ENCODE measurements at places on chromosomes 5 and 9.

- no peak for DNase-seq
These were observed 46.3 kb upstream of the CXCL14 start for GRCh38 chr5:135625061-135625460.

- no peak for DNase-seq
These were observed 40.2 kb upstream of the DTWD2 start for GRCh38 chr5:119028575-119028974.

DNA sequence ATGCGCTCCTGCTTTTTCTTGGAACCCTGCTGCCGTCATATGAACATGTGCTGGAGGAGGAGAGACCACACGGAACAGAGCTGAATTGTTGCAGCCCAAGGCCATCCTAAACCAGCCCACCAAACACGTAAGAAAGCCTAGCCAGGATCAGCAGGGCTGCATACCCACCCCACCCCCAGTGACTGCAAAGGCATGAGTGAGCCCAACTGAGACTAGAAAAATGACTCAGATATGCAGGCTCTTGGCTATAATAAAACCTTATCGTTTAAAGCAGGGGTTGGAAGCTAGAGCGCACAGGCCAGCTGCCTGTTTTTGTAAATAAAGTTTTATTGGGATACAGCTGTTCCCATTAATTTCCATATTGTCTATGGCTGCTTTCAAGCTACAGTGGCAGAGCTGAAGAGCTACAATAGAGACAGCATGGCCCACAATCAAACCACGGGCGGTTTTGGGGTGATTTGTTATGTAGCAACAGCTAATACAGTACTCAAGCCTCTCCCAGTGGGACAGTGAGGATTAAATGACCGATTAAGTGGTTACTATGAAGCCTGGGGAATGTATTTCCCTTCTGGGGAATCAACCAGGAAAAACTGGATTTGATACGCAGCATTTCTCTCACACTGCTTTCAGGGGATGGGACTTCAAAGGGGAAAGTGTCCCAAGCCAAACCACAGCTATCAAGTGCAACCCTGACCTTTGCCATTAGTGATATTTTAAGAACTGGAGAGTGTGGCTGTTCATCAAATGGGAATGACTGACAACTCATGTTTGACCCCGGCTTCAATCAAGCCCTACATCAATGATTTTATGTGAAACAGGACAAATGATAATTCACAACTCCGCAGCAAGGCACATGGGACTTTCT, 6.3 kb downstream of the SHB start:
- DNase-seq, result no peak

DNA sequence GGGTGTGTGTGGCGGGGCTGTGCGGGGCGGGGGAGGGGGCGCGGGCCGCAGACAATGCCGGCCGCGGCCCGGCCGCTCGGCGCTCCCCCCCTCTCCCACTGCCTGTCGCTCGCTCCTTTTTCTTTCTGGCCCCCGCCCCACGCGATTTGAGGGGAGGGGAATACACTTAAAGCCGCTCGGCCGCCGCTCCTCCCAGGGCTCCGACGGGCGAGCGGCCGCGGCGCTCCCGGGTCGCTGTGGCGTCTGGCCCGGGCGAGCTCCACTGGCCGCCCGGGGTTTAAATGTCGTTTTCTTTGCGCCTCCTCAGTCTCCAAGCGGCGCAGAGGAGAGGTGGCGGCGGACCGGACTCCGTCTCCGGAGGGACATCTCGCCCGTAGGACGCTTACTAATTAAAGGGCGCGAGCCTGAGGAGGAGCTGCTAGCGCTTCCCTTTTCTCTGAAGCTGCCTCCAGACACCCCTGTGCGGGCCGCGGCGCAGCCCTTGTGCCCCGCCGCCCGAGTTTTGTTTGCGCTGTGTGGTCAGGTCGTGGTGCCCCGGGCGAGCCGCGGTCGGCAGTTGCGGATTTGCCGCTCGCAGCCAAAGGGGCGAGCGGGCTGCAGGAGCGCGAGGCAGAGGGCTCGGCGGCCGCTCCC, 1.4 kb downstream of the ZSWIM6 start:
- peak; percentile 43 for DNase-seq

DNA sequence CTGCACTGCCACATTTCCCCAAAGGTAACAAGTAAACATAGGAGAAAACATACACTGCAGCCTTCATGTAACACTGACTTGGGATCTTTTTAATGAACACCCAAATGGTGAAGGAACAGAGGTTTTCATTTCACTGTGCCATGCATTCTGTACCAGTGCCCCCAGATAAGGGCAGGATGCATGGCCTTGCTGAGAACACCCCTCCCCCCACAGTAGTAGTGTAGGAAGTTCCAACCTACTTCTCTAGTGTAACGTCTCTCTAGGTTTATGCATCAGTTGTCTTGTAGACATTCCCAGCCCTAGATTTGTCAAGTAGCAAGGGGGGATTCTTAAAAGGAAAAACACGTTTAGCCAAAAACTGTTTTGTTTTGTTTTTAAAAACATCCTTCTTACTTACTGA, 29.9 kb downstream of the MAP3K1 start:
- no peak for DNase-seq

DNA sequence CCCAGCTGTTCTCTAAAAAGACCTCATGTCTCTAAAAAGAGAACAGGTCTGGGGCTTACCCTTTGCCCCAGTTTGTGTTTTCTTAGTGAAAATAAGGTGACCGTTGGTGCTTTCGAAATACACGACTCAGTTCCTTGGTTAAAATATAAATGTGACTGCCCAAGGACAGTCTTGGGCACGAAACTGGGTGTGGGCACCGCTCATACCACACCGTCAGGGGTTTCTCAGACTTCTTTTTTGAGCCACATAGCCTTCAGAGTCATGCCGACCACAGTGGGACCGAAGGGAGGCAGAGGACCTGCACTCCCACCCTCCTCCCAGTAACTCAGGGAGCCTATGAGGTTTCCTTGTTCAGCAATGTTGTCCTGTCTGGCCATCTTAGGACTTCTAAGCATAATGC, 6.5 kb downstream of the SNX18 start:
- no peak for DNase-seq

Measured in activated CD4-positive, alpha-beta T cell treated with anti-CD3 and anti-CD28 coated beads for 36 hours (primary cell).